GF-D8 (cell line): ENCODE measurements at places on chromosomes 13 and 19.

DNA sequence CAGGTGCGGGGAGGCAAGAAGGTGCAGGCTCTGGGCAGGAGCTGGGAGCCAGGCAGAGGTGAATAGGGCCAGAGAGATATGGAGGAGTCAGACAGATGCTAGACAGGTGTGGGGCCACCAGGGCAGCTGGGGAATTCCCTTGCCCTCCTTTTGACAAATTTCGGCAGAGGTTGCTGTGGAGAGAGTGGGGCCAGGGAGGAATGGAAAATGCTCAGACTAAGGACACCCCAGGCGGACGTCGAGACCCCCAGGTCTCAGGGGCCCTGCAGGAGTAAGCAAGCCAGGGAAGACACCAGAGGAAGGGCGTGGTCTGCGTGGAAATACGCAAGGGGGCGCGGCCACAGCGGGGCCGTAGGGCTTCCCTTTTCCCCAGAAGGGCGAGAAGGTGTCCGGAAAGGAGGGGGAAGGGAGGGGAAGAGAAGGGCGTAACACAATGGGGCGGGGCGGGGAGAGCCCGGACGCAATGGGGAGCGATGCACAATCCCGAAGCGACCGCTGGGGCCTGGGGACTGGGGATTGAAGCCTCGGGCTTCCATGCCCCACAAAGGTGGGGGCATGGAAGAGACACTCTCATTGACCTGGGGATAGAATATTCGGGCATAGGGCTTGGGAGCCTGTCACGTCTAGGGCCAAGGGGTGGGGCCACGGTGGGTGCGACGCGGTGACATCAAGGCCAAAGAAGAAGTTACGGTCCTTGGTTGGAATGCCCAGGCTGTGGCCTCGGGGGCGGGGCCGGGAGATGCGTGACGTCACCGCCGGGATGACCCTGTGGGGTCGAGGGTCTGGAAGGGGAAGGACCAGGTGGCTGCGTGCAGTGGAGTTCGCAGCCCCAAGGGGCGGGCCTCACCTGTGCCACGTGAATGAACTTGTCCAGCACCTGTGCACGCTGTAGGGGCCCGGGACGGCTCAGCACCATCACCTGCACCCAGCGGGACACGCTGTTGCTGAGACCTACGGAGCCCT lies 8.2 kb downstream of the RASGRP4 start:
- DNase-seq: peak; percentile 22

DNA sequence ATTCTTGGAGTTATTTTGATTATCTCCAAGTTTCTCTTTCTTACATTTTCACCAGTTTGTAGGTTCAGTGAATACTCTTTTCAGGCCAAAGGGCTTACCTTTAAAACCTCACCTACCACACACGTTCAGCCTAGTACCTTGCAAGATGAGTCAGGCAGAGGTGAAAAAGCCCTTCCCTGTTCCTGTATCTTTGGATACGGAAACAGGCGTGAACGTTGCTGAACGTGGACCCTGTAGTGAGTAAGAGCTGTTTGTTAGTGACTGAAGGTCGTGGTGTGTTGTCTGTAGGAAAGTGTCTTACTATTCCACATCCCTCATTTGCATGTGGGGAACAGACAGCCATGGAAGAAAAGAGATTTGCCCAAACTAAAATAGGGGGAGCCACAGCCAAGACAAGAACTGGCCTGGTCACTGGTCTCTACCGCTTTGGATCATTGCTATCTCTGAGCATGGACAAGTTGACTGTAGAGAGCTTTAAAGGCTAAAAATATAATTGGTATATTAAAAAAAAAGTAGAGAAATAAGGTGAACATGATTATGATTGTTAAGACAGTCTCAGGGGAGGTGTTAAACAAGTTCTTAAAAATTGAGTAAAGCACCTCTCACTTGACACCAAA lies 3.5 kb downstream of the CEBPG start:
- no peak for DNase-seq

DNA sequence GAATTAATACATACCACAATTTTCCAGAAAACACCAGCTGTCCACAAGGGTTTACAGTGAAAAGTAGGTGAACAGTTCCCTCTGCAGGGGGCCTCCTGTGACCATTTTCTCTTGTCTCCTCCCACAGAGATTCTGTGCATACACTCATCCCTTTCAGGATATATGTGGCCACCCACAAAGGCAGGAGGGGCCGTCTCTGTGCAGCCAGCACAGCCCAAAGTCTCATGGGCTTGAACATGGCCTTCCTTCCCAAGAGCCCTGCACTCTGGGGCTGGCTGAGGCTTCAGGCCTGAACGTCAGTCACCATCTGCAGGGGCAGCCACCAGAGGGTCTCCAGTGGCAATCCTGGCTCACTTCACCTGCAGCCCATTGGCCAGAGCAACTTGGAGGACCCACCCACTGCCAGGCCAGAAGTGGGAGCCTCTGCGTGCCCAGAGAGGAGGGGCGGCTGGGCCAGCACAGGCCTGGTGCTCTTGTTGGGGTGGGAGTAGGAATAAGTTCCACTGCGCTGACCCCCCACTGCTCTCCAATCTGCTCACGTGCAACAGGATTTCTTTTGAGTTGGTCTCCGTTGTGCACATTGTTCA lies 25.1 kb downstream of the TMEM161A start:
- DNase-seq: no peak

- no peak for DNase-seq
These were observed 43.4 kb downstream of the C13orf42 start for GRCh38 chr13:51067706-51068105.

DNA sequence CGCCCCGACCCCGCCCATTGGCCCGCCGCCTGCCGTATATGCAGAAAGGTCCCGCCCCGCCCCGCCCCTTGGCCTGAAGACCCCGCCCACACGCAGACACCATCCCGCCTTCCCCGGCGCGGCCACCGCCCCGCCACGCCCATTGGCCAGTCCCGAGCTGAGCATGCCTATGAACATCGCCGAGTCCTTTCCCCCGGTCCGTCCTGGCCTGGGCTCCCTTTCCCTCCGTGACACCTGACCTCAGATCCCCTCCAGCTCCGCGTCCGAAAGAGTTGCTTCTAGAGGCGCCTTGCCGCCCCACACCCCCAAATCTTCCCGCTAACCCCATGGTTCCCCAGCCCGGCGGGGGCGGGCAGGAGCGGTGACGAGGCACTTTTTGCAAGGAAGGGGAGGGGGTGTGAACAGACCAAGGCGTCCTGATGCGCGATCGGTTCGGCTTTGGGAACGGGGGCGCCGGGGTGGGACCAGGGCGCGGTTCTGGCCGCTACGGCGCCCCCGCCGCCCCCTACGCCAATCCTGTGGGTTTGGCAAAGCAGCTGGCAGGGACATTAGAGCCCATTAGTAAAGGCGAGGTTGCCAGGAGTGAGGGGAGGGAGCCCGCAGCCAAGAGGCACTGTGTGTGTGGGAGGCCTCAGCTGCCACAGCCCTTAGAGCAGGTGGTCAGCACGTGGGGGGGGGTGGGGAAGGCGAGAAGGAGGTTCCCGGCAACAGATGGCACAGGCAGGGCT lies 406 bp upstream of the NUMBL start:
- peak; percentile 76 for DNase-seq

GRCh38 chr13:48901781-48902180 lies 73.9 kb upstream of the FNDC3A start:
- DNase-seq: peak; percentile 39

DNA sequence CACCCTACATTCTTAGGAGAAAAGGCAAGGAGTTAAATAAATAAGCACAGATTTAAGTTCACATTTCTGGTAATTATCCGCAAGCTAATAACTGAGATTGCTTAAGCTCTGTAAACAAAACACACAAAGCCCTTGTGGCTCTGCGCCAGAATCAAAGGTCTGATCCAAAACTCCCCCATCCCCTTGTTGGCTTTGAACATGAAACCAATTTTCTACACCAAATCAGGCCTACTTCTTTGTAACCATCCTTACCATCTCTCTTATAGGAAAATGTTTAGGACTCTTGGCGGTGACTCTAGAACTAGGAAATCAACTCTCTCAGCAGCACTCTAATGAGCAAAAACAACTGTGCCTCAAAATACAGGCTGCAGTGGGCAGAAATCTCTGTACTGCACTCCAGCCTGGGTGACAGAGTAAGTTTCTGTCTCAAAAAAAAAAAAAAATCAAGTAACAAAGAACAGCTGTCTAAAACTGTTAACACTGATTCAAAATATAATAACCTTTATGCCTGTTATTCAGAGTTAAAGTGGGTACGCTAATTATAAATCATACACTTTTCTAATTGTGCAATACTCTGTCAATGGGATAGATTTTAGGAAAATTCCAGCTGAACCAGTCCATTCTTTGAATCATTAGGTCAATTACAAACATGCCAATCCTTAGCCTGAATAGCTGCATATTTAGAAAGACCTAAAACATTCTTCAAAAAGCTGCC lies 25.8 kb downstream of the ABCC4 start:
- DNase-seq: no peak

- no peak for DNase-seq
These were observed 26.9 kb downstream of the RFX1 start for GRCh38 chr19:13979244-13979615.

GRCh38 chr13:49740870-49741269 lies 49.6 kb upstream of the EBPL start:
- DNase-seq: no peak

GRCh38 chr13:59352600-59352999 lies 811.1 kb downstream of the DIAPH3 start:
- DNase-seq: no peak

GRCh38 chr19:7337380-7338194 lies 11.2 kb upstream of the ARHGEF18 start:
- peak; percentile 99 for DNase-seq

DNA sequence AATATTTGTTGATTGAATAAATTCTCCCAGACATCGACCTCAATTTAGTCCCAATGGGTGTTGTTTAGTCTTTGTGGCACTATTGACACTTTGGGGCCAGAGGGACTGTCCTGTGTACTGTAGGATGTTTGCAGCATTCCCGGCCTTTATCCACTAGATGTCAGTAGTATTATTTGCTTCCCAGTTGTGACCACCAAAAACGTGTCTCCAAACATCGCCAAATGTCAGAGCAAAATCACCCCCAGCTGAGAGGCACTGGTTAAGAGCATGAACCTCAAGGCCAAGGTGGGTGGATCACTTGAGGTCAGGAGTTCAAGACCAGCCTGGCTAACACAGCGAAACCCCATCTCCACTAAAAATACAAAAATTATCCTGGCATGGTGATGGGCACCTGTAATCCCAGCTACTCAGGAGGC lies 15.4 kb downstream of the NLRP12 start:
- no peak for DNase-seq

DNA sequence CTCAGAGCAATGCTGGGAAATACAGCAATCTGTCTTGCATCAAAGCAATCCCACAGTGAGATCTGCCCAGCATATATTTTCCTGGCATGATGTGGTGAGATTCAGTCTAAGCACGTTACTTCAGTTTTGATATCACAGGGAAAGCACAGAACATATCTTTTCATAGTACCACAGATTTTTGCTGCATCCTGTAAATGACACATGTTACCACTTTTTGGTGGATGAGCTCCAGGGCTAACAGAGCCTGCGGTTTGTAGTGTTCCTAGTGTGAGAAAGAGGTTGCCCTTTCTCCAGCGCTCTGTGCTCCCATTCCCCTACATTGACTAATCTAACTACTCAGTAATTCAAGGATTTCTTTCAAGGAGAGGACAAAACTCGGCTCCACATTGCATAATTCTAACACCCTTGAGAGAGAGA lies 409.0 kb downstream of the GPC6 start:
- no peak for DNase-seq

GRCh38 chr19:11338569-11339253 lies 746 bp downstream of the RAB3D start:
- no peak for DNase-seq

DNA sequence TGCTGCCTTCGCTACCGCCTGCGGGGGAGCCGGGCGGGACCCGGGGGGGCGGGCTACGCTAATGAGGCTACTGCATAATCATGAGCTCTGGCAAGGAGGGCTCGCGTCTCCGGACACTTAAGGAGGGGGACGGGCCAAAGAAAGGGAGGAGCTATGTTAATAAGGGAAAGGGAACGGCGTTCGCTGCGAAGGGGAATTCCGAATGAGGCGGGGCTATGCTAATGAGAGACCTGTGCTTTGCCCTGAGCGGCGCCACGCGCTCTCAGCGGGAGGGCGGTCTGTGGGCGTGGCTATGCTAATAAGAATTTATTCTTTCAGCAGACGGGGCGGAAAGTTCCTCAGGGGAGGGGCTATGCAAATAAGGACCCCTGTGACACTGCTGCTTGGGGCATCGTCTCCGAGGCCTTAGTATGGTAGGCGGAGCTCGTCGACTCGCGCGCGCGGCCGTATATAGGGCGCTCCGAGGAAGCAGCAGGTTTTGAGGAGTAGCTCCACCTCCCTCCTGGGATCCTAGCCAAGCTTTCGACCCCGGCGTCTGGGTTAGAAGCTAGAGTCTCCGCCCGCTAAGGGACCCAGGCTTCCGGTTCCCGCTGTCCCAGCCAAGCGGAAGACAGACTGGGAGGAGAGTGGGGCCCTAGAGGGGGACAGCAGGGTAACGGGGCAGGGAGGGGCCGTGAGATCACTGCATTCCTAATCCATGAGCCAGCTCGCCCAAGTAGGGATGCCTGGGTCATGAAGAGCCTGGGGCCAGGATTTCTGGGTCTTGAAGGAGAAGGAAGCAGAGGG lies at the start of gene RRAS:
Gene RRAS (minus strand): TSS at position 31 of the 786 bp plus-strand sequence. CDS start 45 bp downstream, outside the sequence.
- DNase-seq: peak; percentile 99

GRCh38 chr13:46893221-46893740 lies 3.6 kb downstream of the HTR2A start:
- no peak for DNase-seq

- no peak for DNase-seq
These were observed 34.3 kb downstream of the N4BP2L2 start for GRCh38 chr13:32504263-32504662.

DNA sequence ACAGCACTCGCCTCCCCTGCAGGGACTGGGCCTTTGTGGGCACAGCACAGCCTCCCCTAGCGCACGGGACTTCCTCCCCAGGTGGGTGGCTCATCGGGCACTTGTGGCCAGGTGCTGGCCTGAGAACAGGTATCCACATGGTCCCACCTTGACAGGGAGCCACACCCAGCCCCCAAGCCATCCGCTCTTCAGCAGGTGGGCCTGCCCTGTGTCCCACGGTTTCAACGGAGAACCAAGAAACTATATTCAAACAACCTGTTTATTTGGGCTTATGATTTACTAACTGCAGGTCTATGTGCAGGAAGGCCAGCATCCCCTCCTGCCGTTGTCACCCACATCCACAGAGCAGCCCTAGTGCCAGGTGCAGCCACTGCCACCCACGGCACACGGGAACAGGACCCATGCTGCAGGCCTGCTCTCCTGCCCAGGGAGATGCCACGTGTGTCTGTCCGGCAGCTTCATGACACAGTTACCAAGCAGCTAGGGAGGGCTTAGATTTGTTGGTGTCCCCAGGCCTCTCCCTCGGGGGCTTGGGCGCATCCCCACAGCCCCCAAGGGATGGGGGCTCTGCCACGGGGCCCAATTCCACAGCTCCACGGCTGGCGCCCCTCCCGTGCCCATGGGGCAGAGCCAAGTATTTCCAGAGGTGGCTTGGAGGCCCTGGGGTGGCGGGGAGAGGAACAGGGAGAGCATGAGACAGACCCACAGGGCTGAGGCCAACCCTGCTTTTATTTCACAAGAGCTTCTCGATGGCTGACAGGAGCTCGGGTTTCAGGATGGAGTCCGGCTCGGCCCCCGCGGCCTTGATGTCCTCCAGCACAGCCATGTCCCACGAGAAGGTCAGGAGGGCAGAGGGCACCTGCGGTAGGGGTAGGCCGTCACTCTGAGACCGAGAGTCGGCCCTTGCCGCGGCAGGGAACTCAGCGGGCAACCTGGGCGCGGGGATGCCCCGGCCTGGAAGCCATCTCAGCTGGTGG lies 12.5 kb downstream of the UBXN6 start:
- no peak for DNase-seq
